Spleen (tissue), 13 donors: ENCODE measurements at places on chromosomes 6 and 20.

GRCh38 chr20:8545212-8545611 lies 413.1 kb downstream of the PLCB1 start:
- no peak for DNase-seq

- DNase-seq = no peak
These were observed 217.2 kb downstream of the LAMA2 start for GRCh38 chr6:129100164-129100563.

GRCh38 chr20:46752728-46753127 lies 43.3 kb downstream of the SLC2A10 start:
- no peak for DNase-seq

DNA sequence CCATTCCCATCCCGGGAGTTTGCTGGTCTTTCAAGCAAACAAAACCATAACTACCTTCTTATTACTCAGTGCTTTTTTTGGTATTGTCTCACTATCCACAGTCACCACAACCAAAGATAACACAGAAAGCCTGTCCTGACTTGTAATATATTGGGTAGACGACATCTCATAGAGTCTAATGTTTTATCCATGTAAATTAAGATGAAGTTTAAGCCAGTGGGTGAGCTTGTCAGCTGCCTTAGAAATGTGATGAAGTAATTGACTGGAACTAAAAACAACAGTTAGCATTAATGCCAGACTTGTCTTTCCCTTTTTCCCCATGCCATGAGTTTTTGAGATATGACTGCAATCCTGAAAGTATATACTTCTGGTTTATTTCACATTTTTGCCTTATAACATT lies 282.7 kb upstream of the PRDM1 start:
- DNase-seq = no peak

DNA sequence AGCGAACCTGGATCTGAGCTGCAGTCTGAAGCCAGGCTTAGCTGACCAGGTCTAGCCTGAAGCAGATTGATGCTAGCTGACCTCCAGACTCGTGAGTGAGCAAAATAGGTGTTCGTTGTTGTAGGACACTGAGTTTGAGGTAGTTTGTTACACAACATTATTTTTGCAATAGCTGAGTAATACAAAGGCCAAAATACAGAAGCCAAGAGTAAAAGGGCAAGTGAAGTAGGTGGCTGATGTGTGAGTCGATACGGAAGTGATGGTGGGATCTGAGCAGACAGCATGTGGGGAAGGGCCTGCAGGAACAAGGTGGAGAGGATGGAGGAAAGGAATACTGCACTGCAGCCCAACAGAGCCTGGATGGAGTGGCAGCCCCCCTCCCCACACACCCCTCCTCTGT lies 8.5 kb upstream of the SPATS1 start:
- no peak for DNase-seq
